ENCODE measurements at places on chromosomes 3 and 15. TPM values are rescaled to one million over a fixed set of nuclear protein-coding genes. Genes with fewer than 3 reads are reported as not detected.

ACSBG1 gene
- 0.11 TPM for polyA plus RNA-seq

MCF2L2 gene
- polyA plus RNA-seq, result 0.17 TPM

CSPG5 gene
- not detected for polyA plus RNA-seq

GPR160 gene
- polyA plus RNA-seq, result 16.9 TPM

GALNT15 gene
- polyA plus RNA-seq, result not detected

MFSD1 gene
- 41.0 TPM for polyA plus RNA-seq

IRAK2 gene
- polyA plus RNA-seq, result 2.9 TPM

CCDC32 gene
- polyA plus RNA-seq, result 40.4 TPM

EPB42 gene
- polyA plus RNA-seq, result not detected

RHCG gene
- polyA plus RNA-seq, result not detected

GRCh38 chr3:173911446-173911845 is 513.9 kb downstream of the NLGN1 start:
- no peak for DNase-seq

GRCh38 chr15:42137461-42138261 is 18.8 kb downstream of the PLA2G4F start:
- no peak for DNase-seq

DNA sequence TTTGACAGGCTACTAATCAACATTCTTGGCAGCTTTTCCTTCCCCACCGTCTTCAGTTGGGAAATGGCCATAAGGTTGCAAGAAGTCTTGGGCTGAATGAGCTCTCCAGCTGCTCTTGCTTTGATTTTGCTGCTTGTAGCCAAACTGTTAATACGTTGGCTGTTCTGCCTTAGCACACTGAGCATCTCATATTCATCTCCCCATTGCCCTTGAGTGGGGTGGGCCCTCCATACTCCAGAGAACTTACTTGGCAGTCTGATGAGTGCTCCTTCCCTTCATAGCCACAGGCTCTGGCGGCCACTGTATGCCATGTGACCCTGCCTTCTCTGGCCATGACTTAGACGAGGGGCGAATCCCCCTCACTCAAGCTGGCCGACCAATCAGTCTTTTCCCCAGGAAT is 25.8 kb upstream of the PAQR5 start:
- DNase-seq, result no peak

- no peak for DNase-seq
Observed at GRCh38 chr3:52756141-52756540, 14.6 kb downstream of the NEK4 start.

GRCh38 chr3:20537234-20537633 is 351.2 kb upstream of the SGO1 start:
- DNase-seq, result no peak

DNA sequence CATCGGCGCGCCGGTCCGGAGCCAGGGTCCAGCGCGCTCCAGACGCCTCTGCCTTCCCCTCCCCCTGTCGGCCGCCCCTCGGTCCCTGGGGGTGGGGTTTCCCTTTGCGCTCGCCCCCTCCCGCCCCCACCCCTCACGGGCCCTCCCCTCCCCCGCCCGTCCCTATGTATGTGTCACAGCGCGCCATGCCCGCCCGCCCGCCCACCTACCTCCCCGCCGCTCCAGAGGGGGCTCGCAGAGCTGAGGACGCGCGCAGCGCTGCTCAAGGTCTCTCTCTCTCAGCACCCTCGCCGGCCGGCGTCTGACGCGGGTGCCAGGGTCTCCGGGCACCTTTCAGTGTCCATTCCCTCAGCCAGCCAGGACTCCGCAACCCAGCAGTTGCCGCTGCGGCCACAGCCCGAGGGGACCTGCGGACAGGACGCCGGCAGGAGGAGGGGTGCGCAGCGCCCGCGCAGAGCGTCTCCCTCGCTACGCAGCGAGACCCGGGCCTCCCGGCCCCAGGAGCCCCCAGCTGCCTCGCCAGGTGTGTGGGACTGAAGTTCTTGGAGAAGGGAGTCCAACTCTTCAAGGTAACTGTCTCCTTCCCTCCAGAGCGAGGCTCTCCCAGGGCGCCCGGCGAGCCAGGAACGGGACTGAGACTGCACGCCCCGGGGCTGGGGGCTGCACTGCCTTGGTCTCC is at the start of gene ACAN:
TSS of gene ACAN (plus strand) at position 196 of the 679 bp plus-strand sequence. CDS start 32,771 bp downstream, outside the sequence.
- no peak for DNase-seq

DNA sequence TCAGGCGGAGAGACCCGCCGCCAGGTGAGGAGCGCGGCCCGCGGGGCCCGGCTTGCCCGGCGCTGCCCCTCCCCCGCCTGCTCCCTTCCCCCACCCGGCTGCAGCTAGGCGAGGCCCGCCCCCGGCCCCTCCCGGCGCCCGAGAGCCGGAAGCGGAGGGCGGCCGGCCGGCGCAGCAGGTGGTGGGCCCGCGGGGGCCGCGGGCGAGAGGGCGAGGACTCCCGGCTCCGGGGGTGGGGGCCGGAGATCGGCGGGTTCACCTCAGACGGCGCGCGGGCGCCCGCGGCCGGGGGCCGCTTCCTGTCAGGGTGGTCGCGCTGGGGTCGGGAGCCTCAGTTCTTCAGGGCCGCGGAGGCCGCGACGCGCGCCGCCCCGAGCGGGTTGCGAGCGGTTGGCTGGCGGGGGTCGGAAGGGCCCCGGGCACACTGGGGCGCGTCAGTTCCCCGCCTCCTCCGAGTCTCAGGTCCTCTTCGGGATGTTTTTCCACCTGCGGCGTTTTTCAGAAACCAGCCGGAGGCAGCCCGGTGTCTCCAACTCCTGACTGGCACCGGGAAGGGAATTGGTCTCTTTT is 395 bp downstream of the ZFAND6 start:
- DNase-seq, result no peak

- no peak for DNase-seq
Observed at GRCh38 chr15:78092261-78093041, at the start of gene SH2D7. Gene SH2D7, plus strand, starts transcription at chr15:78092561. Its CDS starts 24 bp downstream, at chr15:78092585.

DNA sequence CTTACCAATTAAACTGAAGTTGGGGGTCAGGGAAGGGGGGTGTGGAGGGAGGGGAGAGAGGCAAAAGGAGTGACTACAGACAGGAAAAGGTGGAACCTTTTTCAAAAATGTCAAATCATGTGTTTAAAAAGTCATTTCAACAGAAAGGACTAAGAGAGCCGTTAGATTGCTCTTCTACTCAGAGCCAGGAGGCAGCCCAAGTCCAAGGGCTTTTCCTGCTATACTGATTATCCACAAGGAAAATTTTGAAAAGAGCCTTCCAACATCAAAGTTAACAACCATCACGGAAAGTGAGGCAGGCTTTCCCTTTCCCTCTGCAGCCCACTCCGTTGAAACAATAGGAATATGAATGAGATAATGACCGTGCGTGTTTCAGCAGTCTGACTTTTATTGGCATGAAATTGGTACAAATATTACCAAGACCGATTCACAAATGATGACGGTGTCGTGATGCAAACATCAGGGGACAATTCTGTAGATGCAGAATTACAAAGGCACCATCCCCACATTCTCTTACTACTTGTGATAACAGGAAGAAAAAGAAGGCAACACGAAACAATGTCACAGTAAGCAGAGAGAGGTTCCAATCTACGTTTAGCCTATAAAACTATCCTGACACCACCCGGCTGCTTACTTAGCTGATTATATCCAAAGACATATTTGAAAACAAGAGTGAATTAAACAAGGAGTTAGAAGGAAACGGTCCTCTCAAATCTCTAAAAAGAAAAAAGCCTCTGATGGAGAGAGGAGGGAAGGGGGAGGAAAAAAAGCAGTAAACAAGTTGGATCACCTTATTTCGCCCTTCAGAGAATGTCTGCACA is 453.7 kb downstream of the FOXP1 start:
- peak; percentile 61 for DNase-seq

DNA sequence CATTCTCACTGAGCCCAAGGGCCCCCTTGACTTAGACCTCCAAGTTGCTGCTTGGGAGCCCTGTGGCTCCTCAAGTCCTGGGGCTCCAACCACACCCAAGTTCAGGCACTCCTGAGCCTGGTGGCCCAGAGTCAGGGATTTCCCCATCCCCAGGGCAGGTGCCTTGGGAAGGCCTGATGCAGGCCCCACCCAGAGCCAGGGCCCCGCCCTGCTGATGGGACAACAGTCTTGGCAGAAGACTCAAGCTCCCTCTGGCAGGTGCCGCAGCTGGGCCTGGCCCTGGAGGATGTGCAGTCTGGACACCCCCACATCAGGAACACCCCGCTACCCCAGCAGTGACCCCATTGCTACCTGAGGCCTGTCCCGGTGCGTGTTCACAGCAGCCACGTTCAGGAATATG is 17.7 kb upstream of the SHISA5 start:
- DNase-seq, result no peak

GRCh38 chr3:86993704-86994103 is 2.8 kb upstream of the VGLL3 start:
- no peak for DNase-seq

DNA sequence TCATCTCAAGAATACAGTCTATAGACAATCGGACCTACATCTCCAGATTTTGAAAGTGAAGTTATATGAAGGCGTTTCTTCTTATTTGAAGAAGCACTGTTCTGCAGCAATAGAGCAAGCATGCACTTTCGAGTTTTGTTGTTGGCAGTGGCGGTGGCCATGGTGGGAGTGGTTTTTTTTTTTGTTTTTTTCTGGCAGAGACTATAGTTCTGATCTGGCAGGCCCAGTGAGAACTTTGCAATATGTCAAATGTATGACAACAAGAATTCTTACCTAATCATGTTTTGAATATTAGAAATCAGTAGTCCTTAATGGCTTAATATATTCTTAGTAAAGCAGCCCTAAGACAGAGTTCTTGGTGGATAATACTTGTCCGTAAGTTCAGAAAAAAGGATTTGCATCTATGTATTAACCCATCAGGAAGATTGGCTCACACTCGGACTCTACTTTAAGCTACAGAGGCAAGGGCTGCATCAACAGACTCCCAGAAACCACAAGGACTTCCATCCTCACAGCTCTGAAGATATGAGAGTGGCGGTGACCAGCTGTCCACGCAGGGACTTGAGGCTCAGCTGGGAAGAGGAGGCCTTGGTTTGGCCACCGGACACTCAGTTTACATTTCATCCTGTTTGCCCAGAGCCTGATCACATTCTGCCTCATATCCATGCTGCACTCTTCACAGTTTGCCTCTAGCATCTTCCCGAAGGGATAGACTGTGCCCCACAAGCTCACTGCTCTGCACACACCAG is 124.1 kb upstream of the THBS1 start:
- no peak for DNase-seq

- DNase-seq, result no peak
Observed at GRCh38 chr15:70539409-70539808, 223.9 kb downstream of the UACA start.

- DNase-seq, result no peak
Observed at GRCh38 chr3:61688307-61688984, 127.1 kb downstream of the PTPRG start.

DNA sequence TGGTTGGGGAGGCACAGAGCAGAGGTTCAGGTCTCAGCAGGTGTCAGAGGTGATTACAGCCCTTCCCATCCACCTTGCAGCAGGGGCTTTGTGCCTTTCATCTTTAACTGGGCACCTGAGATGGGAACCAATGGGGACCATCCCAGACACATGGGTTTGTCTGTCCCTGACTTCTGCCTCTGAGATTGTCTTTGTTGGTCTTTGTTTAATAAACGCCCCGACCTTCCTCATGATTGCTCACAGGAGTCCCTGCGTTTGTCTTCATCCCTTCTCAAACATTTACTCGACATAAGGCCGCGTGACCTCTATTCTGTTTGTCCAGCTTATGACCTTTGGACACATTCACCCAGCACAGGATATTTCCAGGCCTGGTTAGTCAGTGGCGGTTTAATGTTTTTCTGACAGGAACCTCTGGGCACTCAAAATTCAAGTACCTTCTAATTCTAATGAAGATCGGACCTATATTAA is 5.9 kb downstream of the ZSCAN2 start:
- no peak for DNase-seq

DNA sequence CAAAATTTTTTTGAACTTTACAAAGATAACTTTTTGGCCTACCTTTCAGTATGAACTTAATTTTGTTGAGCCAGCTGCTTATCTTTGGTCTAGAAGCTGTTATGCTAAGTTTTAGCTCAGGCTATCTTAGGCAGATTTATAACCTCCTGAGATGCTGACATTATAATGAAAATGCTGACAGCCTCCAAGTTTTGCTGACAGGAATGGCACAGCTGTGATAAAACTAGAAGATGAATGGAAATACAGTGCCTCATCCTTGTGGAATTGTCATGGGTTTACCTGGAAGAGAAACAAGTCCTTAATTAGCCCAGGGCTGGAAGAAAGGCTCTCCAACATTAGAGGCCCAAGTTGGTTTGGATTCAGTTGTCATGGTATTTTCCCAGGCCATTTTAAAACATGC is 123.3 kb downstream of the OXSM start:
- DNase-seq, result no peak

DNA sequence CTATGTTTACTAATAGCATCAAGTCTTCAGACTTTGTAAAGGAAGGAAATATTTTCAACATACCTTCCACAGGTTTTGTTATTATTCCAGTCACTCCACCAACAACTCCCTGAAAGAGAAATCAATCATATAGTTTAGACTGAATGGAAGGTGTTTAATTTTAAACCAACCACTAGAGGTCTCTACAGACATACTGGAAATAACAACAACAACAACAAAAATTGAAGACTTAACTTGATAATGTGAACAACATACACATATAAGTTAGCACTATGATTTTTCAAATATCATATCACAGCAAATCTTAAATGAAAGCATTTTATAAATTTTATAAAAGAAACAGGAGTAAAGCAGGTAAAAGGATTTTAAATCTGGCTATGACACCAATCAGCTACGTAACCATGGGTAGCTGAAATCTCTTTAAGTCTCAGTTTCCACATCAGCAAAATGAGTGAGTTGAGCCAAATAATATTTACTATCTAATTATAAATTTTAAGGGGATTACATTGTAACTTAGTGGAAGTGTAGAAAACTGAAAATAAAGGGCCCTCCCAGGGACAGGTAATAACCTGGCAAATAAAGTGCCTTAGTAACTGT is 188.2 kb downstream of the VPS13C start:
- no peak for DNase-seq

DNA sequence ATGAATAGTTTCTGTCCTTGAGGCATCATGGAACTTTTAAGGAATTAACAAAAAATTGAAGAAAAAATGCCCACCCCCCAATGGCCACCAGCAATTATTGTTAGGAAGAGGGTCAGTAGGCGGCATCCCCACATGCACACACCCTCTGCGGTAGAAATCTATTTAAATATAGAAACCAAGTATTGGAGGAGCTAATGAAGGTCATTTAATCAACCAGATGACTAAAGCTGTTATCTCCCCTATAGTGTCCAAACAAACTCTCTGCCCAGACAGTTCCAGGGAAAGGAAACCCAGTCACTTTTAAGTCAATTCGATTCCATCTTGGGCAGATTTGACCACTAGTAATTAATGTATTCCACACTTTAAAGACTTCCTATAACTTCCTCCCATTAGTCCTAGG is 47.1 kb downstream of the DGKG start:
- no peak for DNase-seq

DNA sequence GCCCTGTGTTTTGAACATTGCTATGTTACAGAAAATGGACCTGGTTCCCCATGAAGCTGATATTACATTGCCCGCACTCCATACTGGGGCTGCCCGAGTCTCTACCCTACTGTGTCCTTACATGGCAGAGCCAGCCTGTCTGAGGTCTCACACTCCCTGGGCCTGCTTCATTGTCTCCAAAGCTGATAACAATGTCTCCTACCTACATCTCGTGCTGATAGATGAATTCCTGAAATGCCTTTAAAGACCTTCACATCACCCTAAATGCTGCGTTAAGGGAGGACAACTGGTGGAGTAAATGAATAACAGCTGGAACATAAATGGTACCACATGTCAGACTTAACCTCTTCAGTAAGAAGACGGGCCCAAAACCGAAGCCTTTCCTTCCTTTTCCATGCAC is 62.9 kb upstream of the PTX3 start:
- DNase-seq, result no peak
